Stimulated activated CD4-positive, alpha-beta T cell treated with anti-CD3 and anti-CD28 coated beads, TNF-alpha, amount 100 ng/mL, for 4 hours (primary cell): ENCODE measurements at places on chromosomes 4 and X.

DNA sequence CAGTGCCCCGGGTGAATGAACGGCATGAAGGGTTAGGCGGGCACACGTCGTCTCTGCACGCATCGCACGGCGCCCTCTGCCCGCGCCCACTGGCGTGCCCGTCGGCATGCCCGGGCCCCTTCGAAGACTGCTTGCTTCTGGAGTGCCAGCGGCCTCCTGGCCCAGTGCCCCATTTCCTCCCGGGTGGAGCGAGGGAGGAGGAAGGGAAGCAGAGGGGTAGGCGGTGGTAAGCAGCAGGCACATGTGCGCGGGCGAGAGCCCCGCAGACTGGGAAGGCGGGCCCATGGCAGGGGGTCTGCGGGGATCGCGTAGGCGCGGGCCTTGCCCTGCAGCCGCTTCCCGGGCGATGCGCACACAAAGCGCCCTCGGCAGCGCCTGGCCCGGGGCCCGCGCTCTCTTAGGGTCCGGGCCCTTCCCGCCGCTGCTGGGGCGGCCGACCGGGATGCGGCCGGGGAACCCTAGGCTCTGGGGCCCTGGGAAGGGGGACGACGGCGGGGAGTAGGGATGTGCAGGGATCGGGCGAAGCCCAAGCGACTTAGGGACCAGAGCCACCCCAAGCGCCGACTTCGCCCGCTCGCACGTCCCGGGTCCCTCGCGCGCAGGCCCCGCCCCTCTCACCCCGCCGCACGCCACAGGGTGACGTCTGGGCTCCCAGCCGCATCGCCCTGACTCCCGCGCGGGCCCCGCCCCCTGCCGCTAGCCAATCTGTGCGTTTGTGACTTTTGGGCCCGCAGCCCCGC, 866 bp upstream of the EMD start:
- DNase-seq = no peak

GRCh38 chr4:151744614-151745013, 16.2 kb downstream of the GATB start:
- no peak for DNase-seq

GRCh38 chr4:122632396-122633143, 11.7 kb upstream of the IL21 start:
- no peak for DNase-seq

GRCh38 chr4:141659539-141659938, 23.2 kb downstream of the IL15 start:
- no peak for DNase-seq

DNA sequence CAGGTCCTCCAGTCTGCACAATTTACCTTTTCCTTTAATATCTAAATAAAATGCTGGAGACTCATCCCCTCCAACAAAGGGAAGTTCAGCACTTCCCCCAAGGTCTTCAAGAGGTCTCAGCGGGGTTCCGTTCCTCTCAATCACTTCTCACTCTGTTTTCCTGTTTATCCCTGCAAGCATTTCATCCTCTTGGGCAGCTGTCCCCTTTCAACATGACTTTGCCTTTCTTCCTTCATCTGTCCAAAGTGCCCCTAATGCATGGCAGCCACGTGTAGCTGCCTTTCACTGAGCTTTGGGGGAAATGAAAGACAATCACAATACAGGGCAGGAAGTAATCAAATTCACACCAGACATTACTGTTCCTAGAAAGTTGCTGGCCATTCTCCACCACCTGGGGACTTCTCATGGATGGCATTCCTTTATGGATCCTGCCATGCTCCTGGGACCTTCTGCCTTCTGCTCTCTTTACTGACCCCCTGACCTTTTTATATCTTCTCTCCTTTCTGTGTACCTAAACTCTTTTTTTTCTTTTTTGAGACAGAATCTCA, 79.7 kb upstream of the USP9X start:
- no peak for DNase-seq

- DNase-seq = no peak
Observed at GRCh38 chrX:54166915-54167314, 16.1 kb downstream of the FAM120C start.

DNA sequence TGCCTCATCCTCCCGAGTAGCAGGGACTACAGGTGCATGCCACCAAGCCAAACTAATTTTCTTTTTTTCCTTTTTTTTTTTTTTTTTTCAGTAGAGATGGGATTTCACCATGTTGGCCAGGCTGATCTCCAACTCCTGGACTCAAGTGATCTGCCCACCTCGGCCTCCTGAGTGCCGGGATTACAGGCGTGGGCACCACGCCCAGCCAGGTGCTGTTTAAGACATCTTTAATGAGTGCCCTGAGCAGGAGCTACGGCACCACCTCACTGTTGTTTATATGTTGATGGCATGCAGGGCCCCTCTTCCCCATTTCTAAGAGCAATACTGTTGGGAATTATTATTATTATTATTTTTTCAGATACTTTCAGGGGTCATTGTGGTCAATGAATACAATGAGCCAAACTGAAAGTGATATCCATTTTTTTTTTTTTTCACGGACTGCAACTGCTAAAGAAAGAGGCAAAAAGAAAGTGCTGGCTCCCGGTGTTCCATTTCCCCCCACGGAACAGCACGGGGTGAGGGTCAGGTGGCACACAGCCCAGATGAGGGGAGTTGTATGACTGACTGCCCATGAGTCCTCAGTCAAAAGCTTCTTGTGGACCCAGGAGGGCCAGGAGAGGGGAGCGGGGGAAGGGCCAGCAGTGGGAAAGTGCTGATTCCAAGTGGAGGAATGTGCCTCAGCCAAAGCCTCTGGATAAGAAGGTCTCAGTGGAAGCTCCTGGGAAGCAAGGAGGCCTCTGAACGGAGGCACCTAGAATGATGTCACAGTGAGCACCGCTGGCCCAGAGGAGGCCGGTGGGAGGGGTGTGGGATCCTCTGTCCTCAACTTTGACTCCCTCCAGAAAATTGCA, 101.8 kb upstream of the HPF1 start:
- DNase-seq = no peak

DNA sequence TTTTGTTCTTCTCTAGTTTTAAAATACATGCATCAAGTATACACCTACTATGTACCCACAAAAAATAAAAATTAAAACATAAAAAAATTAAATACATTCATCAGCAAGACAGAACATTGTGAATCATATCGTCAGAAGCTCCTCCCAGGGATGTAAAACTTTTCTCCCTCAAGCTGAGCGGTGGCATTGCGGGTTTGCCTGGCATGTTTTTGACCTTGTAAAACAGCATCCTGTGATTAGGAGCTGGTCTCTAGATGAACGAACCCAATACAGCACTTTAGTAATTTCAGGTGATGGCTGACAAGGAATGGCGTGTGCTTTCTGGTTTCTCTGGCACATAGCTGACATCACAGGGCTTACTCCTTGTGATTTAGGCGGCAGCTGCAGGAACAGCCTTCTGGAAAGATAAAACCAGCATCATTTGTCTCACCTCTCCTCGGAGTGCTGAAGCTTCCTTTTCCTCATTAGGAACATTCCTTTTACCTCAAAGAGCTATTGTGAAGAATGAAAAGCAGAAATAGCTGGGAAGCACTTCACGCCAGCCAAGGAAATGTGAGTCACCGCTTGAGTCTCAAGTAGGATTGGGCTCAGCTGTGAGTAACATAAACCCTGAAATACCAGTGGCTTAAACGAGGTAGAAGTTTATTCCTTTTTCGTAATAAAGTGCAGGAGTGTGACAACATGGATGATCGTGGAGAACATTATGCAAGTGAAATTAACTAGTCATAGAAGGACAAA, 44.3 kb downstream of the NYX start:
- DNase-seq = no peak

- DNase-seq = no peak
Observed at GRCh38 chr4:153257151-153257620, 52.9 kb downstream of the TRIM2 start.

DNA sequence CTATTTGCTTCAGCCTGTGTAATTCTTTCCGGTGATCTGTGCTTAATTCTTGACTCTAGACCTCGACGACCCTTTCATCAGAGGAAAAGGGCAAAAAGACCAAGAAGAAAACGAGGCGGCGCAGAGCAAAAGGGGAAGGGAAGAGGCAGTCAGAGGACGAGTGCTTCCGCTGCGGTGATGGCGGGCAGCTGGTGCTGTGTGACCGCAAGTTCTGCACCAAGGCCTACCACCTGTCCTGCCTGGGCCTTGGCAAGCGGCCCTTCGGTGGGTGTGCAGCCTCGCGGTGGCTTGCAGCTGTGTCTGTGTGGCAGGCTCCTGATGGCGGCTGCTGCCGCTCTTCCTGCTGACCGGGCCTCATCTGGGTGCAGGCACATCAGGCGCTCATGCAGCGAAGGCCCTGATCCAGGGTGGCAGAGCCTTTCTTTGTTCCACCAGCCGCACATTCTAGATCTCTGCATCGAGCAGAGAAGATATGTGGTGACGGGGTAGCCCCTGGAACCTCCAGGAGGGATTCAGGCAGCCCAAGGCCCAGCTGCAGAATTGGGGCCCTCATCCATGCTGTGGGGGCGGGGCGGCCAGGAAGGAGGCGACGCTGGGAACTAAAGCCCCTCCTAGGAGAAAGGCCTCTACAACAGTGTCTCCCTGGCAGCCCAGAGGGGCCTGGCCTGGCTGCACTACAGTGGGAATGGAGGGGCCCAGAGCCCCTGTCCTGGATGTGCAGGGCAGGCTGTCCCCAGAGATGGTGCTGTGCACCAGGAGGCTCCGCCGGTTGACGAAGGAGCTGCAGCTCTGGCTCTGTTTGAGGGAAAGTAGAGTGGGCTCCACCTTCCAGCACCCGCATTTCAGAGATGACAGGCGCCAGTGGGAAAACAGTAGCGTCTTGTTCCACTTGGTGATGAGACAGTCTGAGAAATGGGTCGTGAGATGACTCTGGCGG, 32.1 kb downstream of the NELFA start:
- no peak for DNase-seq

GRCh38 chr4:110520886-110521285, 44.9 kb downstream of the ENPEP start:
- no peak for DNase-seq

DNA sequence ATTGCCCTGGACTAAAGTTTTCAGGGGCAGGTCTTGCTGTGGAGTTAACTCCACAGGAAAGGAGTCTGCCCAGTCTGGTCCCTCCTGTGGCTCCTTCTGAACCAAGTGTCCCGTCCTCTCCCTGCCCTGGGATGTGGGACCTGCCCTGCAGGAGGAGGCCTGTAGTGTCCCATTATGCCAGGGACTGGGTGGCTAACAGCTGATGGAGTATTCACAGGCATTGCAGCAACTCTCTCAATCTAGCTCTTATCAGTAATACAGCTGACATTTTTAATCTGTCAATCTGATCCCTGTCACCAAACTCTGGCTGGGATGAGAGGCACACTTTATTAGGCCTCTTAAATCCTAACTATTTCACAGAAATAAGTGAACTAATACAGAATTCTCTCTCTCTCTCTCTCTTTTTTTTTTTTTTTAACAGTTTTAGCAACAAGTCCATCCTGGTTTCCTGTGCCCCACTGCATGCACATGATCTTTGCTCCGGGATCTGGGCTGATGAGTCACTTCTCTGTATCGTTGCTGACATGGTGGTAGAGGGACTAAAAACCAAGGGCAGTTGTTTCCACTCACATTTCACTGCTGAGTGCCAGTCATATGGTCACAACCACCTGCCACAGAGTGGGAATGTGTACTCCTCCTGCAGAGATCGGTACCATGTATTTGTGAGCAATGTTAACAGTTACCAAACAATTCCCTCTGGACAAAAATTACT, 39.1 kb downstream of the HAND2 start:
- no peak for DNase-seq

- no peak for DNase-seq
Observed at GRCh38 chr4:118997601-118998000, 108.9 kb downstream of the SYNPO2 start.

DNA sequence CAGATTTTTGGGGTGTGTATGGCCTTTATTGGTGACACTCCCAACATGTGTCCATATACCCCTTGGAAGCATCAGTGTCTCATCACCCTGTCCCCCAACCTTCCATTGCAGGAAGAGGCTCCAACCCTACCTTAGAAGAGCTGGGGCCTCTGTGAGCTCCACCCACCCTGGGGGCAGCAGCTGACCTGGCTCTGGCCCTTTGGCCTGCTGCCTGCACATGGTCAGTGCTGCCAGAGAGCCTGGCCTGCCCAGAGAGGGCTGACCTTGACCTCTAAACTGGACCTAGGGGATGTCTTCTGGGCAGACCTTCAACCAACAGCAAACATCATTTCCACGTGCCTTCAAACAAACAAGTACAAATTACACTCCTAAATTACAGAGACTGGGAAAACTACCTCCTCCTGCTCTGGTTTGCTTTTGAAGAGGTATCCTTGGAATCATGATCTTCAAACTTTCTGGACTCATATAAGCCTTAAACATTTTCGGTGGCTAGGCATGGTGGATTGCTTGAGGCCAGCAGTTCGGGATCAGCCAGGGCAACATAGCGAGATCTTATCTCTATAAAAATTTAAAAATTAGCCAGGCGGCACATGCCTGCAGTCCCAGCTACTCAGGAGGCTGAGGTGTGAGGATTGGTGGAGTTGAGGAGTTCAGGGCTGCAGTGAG, 27.3 kb upstream of the KIAA0232 start:
- no peak for DNase-seq

- DNase-seq = no peak
Observed at GRCh38 chr4:159341522-159341921, 238.6 kb downstream of the RAPGEF2 start.

- DNase-seq = no peak
Observed at GRCh38 chr4:36461344-36461743, 179.9 kb downstream of the DTHD1 start.

DNA sequence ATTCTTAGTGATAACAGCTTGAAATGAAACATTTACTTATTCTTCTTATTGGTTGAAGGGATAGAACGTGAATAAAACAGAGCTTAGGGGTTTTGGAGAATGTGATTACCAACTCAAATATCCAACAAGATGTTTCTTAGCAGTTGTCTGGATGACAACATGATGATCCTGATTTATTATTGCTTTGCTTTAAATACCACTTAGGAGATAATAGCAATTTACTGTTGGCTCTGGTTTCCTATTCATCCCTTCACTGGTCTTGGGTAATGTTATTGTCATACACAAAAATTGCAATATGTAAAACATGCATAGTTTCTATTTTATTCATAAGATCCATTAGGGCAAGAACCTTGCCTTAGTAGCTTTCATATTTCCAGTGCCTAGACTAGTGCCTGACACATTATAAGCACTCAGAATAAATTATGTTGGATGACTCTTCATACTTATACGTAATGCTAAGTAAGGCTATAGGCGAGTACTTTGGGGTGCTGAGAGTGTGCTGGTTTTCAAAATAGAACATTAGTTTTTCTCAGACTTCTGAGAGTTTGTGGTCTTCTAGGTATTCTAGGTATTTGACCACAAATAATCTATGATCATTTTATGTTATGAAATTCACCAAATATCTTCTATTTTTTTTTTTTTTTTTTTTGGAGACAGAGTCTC, 58.6 kb upstream of the PGRMC2 start:
- no peak for DNase-seq

DNA sequence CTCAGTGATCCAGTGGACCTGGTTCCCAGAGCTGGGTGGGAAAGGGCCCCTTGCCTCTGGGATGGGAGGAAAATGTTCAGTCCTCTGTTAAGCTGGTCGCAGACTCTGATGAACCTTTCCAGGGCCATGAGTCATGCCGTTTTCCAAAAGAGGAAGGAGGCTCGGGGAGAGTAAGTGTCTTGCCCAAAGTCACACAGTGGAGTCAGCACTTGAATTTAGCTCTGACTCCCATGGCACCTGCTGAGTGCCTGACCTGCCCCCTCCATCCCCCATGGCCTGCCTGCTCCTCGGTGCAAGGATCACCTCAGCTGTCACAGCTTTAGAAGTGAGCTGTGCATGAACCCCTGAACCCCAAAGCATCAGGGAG, 14.0 kb upstream of the KIAA0232 start:
- no peak for DNase-seq

- DNase-seq = no peak
Observed at GRCh38 chr4:41160012-41160789, 54.1 kb downstream of the APBB2 start.

- DNase-seq = no peak
Observed at GRCh38 chr4:182807767-182808548, 109.2 kb downstream of the DCTD start.

GRCh38 chr4:25486171-25486570, 109.1 kb downstream of the ANAPC4 start:
- no peak for DNase-seq
